ENCODE measurements at places on chromosomes 4 and X. TPM values are rescaled to one million over a fixed set of nuclear protein-coding genes. Genes with fewer than 3 reads are reported as not detected.

PRR32 gene
- total RNA-seq, result not detected

MAB21L2 gene
- total RNA-seq, result 0.12 TPM

RBM47 gene
- total RNA-seq, result 4.4 TPM

SPANXC gene
- not detected for total RNA-seq

ADH1B gene
- total RNA-seq, result 0.33 TPM

F8A3 gene
- total RNA-seq, result not detected

TRIML2 gene
- not detected for total RNA-seq
